NCI-H1436 treated with DMSO at 0.1 percent for 48 hours (cell line): ENCODE measurements at places on chromosomes 16 and 17.

- DNase-seq, result no peak
Measured at GRCh38 chr17:82751171-82751570, 694 bp upstream of the TBCD start.

DNA sequence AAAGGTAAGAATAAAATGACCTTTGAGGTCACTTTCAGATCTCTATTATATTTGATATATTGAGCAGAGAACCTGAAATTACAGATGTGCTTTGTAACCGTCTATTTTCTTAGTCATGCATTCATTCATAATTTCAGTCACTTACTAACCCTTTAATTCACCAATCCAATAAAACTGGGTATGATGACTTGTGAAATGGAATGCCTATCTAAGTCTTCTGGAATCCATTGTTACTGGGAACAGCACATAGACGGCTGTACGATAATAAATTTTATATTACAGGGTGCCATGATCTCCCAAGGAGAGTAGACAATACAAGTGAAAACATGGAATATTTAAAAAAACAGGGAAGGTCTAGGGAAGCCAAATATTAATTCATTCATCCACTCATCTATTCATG, 22.9 kb downstream of the CDH11 start:
- DNase-seq, result no peak

DNA sequence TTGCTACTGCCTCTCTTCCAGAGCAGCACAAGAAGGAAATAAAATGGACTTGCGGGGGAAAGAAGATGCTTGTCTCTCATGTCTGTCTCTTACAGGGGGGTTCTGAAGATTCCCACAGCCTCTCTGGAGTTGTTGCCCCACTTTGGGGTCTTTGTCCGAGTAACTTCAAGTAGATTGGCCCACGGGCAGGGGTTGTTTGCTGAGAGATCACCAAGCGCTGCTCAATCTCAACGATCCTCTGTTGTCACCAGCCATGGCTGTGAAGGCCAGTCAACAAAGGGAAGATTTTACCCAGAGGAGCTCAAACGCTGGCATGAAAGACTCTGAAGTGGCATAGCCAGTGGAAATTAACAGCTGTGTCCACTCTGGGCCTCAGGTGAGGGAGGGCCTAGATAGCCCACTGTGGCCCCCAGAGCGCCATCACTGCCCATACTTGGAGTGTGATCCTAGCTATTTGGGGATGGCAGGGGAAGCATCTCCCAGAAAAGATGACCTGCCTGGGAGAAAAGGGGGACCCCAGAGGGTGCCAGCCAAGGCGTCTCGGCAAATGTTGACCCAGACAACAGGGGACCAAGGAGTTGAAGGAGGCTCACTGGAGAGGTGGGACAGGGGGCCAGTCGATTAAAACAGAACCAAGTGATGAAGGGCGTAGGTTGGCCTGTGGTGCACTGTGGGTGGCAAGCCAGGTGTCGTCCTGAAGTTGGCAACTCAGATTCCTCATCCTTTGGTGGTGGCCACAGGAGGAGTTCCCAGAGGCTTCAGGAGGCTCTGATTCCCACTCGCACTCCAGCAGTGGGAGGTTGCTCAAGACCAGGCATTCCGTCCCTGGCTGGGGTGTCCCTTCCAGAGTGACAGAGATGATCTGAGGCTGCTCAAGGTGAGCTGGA, 28.0 kb downstream of the SLC13A5 start:
- DNase-seq, result no peak

DNA sequence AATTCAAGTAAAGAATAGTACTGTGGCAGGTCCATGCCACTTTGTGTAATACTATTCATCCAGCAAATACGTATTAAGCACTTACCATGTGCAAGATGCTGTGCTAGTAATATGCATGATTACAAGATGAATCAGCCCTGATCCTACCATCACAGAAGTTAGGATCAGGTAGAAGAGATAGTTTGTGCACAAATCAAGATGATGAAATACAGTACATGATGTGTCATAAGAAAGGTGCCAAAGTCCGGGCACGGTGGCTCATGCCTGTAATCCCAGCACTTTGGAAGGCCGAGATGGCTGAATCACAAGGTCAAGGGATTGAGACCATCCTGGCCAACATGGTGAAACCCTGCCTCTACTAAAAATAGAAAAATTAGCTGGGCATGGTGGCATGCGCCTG, 10.9 kb downstream of the COG4 start:
- no peak for DNase-seq

DNA sequence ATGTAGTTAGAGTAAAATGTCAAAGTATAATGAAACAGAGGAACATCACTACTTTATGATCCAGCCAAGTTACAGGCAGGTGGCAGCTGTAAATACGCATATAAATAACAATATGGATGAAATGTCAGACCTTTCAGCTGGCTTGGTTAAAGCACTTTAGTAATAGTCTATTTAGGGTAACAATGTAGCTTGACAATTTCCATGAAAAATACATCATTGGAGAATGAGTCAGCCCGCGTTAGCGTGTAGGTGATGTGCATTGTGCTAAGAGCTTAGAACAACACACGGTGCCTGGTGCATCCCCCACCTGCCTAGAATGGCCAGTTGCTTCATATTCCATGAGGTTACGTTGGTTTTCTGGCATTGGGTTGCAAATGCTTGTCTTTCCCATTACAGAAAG, 119.4 kb downstream of the RBFOX1 start:
- DNase-seq, result no peak

DNA sequence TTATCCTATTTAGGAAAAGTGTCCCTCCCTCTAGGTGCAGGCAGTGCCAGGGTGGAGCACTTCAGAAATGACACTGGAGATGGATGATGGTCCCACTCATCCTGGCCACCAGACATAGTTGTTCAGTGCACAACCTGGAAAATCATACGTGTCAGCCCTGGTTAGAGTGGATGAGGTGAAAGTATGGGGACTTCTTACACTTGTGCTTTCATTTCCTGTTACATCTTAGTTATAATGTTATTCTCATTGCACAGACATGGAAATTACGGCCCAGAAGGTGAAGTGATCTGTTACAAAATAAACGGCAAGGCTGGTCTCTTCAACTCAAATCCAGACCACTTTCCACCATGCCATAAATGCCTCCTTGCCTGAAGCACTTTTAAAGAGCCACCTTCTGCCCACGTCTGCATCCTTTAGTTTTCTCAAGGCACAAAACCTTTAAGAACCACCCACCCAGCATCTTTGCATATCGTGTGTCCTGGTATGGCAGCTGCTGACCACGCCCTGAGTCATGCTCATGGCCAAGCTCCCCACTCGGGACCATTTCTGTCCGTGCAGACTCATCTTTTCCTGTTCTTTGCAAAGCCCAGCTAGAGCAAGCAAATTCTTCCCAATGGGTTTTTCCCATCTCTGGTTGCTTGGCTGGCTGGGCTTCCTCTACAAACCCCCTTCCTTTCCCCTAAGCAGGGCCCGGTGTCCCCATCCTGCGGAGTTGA, 22.4 kb downstream of the TBC1D3B start:
- DNase-seq, result no peak

DNA sequence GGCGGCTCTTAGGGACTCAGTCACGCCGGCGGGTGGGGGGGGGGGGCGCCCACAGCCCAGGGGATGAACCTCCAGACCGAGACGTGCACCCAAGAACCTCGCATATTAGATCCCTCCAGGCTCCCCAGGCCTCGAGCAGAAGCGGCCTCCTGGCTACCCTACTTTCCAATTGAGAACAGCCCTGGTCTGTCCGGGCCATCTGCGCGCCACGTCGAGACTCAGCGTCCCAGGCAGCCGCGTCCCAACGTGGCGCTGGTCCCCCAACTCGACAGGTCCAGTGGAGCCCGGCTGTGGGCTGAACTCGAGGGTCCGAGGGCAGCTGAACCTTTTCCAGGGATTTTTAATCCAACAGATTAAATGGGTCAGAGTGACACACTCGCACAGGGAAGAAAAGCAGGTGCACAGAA, 2.3 kb upstream of the IRX3 start:
- DNase-seq, result no peak

GRCh38 chr17:179781-180380, 1.6 kb downstream of the DOC2B start:
- no peak for DNase-seq

DNA sequence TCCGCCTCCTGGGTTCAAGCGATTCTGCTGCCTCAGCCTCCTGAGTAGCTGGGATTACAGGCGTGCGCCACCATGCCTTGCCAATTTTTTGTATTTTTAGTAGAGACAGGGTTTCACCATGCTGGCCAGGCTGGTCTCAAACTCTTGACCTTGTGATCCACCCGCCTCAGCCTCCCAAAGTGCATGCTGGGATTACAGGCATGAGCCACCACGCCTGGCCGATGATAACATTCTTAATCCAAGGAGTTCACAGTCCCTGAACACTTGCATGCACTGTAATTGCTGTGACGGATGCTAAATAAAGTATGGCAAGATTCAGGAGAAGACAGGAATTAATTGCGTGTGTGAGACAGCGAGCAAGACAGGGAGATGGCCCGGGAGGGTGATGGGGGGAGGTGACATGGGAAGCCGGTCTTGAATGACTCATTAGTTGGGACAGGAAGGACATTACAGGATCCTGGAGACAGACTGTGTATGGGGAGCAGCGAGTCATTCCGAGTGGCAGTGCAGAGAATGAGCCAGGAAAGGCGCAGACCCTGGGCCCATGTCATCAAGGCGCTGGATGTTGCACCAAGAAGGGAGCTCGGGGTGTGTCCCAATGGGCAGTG, 6.7 kb downstream of the ABCA3 start:
- no peak for DNase-seq
